ENCODE measurements at places on chromosomes 6 and 20.

DNA sequence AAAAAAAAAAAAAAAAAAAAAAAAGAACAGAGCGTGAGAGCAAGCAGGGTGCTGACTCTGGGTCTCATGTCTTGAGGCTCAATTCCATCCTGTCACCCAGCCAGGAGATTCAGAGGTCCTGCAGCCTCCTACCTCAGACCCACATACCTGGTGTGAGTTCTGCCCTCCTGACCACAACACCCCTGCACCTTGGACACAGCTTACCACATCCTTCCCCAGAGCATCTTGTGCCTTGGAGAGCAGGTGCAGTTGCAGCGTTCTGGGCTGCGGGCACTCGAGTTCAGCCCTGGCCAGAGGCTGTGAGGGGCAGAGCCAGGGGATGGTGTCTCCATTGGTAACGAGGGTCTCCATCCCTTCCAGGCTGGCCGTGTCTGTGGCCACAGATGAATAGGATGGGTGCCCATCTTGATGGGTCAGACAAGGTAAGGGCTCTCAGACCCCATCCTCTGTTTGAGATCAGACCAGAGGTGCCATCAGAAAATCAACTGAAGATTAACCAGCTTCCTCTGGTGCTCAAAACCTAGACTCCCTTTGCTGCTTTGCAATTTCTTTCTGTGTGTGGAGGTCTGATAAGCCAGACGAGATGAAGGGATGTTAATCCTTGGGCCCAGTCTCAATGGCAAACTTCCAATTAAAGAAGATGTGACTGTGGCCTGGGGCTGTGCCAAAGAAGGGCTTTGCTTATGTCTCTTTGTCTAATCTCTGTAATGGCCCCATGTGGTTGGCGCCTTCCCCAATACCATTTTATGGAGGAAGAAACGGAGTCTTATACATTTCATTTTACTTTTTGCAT lies 14.7 kb upstream of the ZNF831 start:
- DNase-seq, result no peak

GRCh38 chr20:8912096-8912495 lies 156.8 kb upstream of the PLCB4 start:
- no peak for DNase-seq

GRCh38 chr6:137087902-137088301 lies 43.1 kb upstream of the IL20RA start:
- no peak for DNase-seq

- DNase-seq, result peak; percentile 16
Measured at GRCh38 chr20:46767127-46767761, 57.8 kb downstream of the SLC2A10 start.

All from DMS153 (cell line).